ENCODE measurements at places on chromosomes 7 and 10.

DNA sequence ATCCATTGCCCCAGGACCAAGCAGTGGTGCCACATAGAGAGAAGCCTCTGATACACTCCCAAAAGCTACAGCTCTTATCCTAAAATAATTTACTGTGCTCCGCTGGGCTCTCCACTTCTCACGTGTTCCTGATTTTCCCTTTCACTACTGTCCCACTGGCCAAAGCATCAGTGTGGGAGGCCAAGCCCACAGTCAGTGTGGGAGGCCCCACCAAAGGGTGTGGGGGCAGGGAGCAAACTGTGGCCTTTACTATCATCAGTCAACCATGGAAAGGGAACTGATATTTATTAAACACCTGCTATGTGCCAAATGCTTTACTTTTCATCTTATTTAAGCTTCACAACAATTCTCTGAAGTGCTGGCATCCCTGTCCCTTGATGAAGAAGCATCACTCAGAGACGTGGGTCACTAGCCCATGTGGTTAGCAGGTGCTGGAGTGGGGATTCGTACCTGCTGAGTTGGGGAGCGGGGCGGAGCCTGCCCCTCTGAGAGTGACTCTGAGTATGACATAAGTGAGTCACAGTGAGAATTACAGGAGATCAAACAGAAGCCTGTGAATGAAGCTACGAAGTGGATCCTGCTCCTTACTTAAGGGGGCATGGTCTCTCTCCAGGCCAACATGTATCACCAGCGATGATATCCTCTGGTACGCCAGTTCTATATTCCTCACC, 50.4 kb downstream of the PYROXD2 start:
- DNase-seq, result no peak

- no peak for DNase-seq
Measured at GRCh38 chr10:90917238-90917967, 3.5 kb downstream of the ANKRD1 start.

DNA sequence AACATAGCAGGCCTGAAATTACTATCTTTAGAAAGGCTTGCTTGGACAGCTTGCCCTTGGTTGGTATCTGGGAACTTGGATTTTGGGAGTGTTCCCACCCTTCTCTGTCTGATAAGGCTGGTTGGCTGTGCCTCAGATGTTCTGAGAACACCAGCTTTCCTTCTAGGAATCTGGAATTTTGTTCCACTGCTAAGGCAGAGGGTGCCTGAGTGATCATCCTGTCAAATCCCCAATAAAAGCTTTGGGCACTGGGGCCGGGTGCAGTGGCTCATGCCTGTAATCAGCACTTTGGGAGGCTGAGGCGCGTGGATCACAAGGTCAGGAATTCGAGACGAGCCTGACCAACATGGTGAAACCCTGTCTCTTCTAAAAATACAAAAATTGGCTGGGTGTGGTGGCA, 5.0 kb downstream of the TRUB1 start:
- DNase-seq, result no peak

DNA sequence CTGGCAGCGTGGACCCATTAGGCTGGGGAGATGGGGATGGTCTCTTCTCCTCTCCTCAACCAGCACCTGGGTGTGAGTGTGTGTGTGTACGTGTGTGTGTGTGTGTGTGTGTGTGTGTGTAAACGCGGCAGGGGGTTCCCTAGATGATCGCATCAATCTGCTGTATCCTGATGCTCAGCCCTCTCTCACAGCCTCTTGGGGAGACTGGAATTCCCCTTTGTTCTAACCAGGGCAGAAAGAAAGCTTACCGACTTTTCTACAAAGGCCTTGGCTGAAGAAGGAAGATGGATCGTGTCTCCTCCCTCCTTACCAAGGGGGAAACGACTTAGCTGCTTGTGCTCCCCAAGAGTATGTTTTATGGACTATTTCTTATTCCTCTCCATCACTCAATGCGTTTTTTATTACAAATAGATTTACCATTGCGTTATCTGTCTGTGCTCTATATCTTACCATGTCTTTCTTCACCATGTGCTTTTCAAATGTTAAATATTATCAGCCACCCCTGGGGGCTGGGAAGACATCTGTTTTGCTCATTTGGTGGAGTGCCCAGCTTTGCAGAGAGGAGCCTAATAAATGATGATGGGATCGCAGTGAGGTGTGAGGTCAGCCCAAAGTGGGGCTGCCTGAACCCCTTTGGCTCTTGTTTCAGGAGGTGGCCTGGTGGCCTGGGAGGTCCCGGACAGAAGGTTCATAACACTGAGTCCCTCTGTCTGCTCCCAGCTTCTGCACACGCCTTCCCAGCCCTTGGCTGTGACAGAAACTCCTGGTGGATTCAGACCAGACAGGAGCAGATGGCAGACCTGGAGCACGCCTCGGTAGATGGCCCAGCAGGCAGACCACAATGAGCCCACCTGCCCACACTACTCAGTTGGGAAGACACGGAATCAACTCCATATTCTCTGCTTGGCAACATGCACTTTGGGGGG, 262.0 kb downstream of the PRPF18 start:
- DNase-seq, result no peak

GRCh38 chr7:40804477-40805215, 669.8 kb downstream of the SUGCT start:
- no peak for DNase-seq

DNA sequence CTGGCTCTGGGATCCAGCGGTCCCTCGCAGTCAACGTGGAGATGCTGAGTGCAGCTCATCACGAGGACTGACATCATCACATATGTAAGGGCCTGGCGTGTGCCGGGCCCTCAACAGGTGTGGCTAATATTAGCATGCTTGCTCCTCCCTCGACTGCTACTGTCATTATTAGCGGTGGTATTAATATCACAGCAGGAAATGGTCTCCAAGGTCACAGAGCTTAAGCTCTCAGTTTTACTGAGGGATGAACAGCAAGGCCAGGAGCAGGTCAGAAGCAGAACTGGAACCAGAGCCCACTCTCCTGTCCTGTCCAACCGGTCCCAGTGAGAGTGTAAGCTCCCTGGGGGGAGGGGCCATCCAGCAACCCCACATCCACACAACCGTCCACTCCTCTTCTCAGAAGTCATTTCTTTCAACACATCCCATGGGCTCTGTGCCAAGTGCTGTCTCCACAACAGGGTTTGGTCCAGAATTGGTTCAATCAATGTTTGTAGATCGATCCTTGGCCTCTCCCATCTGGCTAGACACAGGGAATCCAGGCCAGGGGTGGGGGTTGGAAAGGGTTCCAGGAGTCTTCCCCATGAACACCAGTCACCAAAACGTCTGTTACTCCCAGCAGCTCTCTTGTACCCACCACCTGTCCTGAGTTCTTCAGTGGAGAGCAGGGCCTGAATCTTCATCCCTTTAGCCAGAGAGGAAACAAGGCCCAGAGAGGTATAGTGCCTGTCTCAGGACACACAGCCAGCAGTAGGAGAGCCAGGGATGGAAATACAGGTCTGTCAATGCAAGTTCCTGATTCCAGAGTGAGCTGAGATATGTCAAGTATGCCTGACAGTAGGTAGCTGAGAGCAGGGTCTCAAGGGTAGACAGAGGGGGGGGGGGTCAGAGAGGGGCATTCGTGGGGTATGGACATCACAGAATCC, 45.3 kb upstream of the ZMIZ1 start:
- no peak for DNase-seq

- DNase-seq, result no peak
Measured at GRCh38 chr10:59433720-59434428, 71.5 kb upstream of the FAM13C start.

Measured in activated T-cell treated with anti-CD3 and anti-CD28 coated beads for 48 hours (primary cell).